WTC11 (cell line): ENCODE measurements at places on chromosomes 7 and 10.

- DNase-seq = no peak
These were observed 5.8 kb downstream of the KLF6 start for GRCh38 chr10:3779158-3779741.

- no peak for DNase-seq
These were observed 426.3 kb upstream of the POT1 start for GRCh38 chr7:125355899-125356298.

- DNase-seq = no peak
These were observed 923.6 kb downstream of the GATA3 start for GRCh38 chr10:8978100-8978499.

DNA sequence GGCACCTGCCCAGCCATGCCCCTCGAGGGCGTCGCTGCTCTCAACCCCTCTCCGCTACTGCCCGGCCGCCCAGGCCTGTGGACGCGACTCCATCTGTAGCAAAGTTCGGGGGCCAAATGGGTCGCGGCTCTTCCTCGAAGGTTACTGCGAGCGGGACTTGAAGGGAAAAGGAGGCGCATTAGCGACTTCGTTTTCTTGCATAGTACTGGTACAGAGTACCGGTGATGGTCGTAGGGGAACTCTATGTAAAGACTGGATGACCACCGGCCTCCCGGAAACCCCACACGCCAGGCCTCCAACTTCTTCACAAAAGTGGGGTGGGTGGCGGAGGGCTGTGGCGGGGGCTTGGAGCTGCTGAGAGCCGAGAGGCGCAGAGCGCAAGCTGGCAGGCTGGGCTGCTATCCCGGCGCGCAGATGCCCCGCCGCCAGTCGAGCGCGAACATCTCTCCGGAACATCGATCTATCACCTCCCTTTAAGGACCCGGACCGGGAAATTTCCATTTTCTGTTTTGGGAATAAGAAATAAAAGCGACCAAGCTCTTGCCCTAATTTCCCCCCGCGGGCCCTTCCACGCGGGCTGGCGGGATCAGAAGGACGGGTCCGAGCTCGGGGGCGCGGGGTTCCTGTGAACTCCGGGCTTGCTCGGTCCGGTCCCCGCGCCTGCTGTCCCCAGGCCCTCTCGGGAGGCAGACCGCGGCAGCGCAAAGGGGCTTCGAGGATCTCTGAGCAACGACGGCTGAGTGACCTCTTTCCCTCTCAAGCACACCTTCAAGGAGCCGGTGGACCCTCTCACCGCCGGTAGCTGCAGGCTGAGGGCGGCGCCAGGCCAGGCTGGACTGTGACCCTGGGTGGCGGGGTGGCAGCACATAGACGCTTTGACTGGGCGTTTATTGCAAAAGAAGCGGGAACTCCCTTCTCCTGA, 12.2 kb upstream of the FEZF1 start:
- DNase-seq = peak; percentile 62

GRCh38 chr7:142809671-142810070, 38.9 kb downstream of the PRSS2 start:
- DNase-seq = no peak

DNA sequence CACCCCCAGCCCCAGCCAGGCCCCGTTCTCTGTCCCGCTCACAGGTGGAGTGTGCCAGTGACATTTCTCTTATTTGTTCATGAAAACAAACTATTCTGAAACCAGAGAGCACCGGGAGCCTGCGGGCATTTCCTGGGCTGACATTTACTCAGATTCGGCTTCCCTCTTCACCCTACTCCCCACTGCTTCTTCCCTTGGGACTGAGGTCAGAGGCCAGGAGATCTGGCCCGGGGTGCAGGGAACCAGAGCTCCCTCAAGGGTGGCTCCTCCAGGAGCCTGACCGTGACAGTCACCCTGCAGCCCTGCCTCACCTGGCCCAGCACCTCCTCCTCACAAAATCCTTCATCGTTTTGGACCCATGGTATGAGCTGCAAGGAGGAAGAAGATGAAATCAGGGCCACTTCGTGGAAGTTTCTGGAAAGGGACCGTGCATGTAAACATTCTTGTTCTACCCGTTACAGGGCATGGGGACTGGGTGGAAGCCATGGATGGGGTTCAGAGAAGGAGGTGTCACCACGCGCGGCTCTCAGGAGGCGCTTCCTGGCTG, 12.2 kb downstream of the BHLHA15 start:
- no peak for DNase-seq

- no peak for DNase-seq
These were observed 291.4 kb downstream of the KLF6 start for GRCh38 chr10:3493621-3494020.

- no peak for DNase-seq
These were observed 52.2 kb downstream of the CUBN start for GRCh38 chr10:17077346-17077781.

DNA sequence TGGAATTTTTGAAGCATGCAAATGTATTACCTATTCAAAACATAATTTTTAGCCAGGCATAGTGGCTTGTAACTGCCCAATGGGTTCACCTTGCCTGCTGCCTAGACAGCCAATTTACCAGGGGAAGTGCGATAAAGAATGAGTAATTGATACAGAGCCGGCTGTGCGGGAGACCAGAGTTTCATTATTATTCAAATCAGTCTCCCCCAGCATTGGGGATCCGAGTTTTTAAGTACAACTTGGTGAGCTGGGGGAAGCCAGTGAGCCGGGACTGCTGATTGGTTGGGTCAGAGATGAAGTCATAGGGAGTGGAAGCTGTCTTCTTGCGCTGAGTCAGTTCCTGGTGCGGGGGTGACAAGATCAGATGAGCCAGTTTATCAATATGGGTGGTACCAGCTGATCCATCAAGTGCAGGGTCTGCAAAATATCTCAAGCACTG, 29.1 kb upstream of the NRBF2 start:
- peak; percentile 35 for DNase-seq

- no peak for DNase-seq
These were observed 26.8 kb downstream of the COBL start for GRCh38 chr7:51289623-51290303.

DNA sequence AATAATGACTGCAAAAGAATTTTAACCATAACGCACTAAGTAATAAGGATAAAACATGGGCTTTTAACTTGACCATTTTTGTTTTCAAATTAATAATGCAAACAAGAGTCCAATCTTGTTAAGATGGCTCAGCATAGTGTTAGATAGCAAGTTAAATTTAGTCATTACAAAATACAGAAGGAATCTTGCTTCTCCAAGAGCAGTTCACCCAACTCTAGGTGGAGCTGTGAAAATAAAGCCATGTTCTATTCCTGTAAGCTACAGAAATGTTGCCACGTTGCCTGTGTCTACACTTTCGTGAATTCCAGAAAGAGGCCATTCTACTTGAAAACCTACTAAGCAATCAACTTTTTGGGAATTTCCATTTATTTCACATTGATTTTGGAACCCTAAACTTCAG, 191.9 kb downstream of the SFMBT2 start:
- DNase-seq = no peak

GRCh38 chr7:44431091-44431608, 59.3 kb downstream of the NUDCD3 start:
- DNase-seq = peak; percentile 47

GRCh38 chr10:110413903-110414547, 83.7 kb upstream of the DUSP5 start:
- DNase-seq = no peak

DNA sequence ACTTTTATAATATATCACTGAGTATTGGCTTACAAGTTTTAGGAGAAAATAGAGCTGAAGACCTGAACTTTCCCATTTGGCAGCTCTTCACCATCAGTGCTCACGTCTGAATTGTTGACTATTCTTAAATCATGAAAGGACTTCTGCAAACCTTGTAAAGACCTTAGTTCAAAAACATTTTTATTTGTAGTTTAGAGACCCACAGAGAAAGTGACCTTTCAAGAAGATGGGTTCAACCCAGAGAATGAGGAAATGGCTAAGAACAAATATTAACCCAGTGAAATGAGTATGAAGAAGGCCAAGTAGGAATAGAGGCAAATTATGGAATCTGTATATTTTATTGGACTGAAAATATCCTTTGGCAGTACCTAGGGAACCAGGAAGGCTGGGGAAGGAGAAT, 1151.1 kb downstream of the GATA3 start:
- no peak for DNase-seq

- DNase-seq = no peak
These were observed 148.4 kb downstream of the CREB5 start for GRCh38 chr7:28560767-28561166.

GRCh38 chr10:29119374-29119773, 169.5 kb upstream of the LYZL1 start:
- peak; percentile 91 for DNase-seq

GRCh38 chr7:134724606-134725005, 54.8 kb upstream of the CALD1 start:
- DNase-seq = peak; percentile 41

- DNase-seq = peak; percentile 49
These were observed 49.8 kb downstream of the KLF6 start for GRCh38 chr10:3735175-3735574.

- no peak for DNase-seq
These were observed 5.0 kb downstream of the CYP17A1 start for GRCh38 chr10:102832248-102832647.

GRCh38 chr7:4079366-4079765, 602.7 kb upstream of the FOXK1 start:
- no peak for DNase-seq

DNA sequence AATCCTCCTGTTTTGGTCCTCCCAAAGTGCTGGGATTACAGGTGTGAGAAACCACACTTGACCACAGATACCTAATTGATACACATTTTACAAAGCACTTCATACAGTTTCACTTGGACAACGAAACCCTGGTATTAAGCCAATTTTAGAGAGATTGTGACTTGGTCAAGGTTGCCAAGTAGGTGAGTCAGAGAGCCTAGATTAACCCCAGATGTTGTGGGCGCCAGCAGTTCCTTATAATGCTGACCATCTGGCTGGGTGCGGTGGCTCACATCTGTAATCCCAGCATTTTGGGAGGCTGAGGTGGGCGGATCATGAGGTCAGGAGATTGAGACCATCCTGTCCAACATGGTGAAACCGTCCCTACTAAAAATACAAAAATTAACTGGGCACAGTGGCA, 4.9 kb upstream of the PHKG1 start:
- DNase-seq = no peak

DNA sequence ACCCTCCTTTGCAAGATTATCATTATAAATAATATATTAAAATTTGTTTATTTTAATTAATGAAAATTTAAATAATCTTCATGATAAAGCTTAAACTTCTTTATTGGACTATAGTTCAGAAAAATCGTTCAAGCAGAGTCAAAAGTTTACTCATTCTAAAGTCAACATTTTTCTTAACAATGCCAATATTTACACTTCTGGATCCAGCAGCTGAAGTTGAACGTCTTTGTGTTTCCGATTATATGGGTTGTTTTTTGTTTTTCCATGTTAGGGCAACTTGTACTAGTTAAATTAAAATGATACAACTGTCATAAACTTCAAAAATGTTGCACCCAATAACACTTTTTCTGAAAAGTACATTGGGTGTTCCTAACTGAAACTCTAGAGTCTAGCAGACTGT, 43.8 kb downstream of the GRB10 start:
- no peak for DNase-seq

- no peak for DNase-seq
These were observed 45.9 kb downstream of the TMEM270 start for GRCh38 chr7:73906874-73907273.

GRCh38 chr7:44994877-44995554, 5.0 kb upstream of the CCM2 start:
- DNase-seq = no peak

- DNase-seq = no peak
These were observed 7.6 kb downstream of the SNX8 start for GRCh38 chr7:2306688-2307087.

DNA sequence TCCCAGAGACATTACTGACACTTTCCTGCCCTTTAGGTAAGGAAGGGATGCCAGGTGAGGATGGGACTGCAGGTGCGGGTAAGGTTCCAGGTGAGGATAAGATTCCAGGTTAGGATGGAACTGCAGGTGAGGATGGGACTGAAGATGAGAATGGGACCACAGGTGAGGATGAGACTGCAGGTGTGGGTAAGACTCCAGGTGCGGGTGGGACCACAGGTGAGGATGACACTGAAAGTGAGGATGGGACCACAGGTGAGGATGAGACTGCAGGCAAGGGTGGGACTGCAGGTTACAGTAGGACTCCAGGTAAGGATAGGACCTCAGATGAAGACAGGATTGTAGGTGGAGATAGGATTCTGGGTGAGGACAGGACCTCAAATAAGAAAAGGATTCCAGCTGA, 322.3 kb downstream of the WDR37 start:
- no peak for DNase-seq

GRCh38 chr10:29841724-29842649, 207.2 kb upstream of the SVIL start:
- DNase-seq = peak; percentile 21

DNA sequence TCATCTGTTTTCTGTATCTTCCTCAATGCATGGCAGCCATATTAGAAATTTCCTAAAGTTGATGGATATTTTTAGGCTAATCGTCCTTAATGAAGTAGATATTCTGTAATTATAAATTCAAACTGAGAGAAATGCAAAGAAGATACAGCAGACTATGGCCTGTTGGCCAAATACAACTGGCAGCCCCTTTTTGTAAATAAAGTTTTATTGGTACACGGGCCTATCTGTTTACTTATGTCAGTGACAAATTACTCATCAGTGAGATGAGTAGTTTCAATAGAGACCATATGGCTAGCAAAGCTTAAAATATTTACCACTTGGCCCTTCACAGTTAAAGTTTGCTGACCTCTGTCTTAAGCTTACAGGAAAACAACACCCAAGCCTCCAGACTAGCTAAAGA, 112.3 kb downstream of the HTR7 start:
- no peak for DNase-seq

DNA sequence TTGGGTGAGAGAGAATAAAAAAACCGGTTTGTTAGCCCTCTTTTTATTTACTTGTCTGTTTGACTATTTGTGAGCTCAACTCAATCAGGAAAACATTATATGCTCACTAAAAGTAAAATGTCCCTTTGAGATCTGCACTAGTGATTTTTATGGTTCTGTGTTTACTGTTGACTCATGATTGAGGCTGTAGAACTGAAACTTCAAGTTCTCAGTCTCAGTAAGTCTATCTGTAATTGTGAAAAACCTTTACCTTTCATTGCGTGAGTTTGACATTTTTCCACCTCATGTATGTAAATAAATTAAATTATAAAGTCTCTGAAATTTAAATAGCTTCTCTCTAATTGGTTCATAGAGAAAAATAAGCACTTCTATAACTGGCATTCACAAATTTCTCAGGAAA, 17.0 kb upstream of the CASD1 start:
- DNase-seq = no peak

GRCh38 chr10:21696302-21696701, 162.3 kb downstream of the MLLT10 start:
- DNase-seq = no peak

GRCh38 chr7:139255290-139255689, 24.3 kb downstream of the UBN2 start:
- DNase-seq = no peak

GRCh38 chr10:35274498-35275060, 61.7 kb upstream of the CCNY start:
- no peak for DNase-seq

DNA sequence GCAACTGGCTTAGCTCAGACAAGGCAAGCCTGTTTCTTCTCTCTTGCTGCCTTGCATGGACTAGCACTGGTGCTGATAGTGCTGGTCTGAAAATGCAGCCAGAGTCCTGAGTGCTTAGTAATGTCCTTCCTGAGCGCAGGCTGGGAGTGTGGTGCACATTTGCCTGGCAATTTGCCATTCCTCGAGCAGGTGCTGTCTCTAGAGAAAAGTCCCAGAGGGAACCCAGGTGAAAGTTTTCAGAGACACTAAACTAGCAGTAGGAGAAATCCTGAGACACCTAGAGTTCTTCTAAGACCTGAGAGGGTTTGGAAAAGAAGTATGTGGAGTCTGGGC, 1.9 kb downstream of the SFTPD start:
- DNase-seq = no peak
